ENCODE measurements at places on chromosomes 5 and 9. TPM values are rescaled to one million over a fixed set of nuclear protein-coding genes. Genes with fewer than 3 reads are reported as not detected.

Gene REXO4
- total RNA-seq: 17.5 TPM

Gene BARHL1
- not detected for total RNA-seq

Gene FBP1
- 27.3 TPM for total RNA-seq

Gene HIGD2A
- 105 TPM for total RNA-seq

Gene SH3RF2
- 4.9 TPM for total RNA-seq

Gene ZNF367
- 1.9 TPM for total RNA-seq

Gene FBXO4
- total RNA-seq: 12.8 TPM

Gene PHF24
- total RNA-seq: 0.98 TPM

Gene PCDHGA2
- total RNA-seq: 4.7 TPM

Gene TMC1
- 0.25 TPM for total RNA-seq

Gene GPBP1
- 80.9 TPM for total RNA-seq

Gene C5
- 4.6 TPM for total RNA-seq

Gene TMEM215
- total RNA-seq: not detected
